ENCODE measurements at places on chromosomes 2 and 18.
A peak's percentile ranks its signal among the peaks of the same experiment; 100 is the strongest.

GRCh38 chr2:128593879-128594650, 275.4 kb upstream of the HS6ST1 start:
- DNase-seq = no peak

DNA sequence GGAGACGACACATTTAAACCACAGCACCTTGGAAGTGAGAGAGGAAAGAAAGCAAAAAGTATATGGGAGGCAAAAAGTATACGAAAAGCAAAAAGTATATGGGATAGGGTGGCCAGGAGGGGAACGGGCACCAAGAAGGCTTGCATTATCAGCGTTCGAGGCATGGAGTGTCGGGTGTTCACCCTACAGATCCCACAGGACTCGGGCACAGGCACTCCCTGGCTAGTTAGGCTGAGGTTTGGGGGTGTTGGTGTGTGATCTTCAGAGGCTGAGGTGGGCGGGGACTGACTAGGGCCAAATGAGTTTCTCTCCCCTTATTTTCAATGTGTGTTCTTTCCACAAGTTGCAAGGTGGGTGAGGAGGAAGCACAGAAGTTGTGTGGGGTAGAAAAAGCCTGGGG, 86.6 kb downstream of the EVA1A start:
- DNase-seq = no peak

DNA sequence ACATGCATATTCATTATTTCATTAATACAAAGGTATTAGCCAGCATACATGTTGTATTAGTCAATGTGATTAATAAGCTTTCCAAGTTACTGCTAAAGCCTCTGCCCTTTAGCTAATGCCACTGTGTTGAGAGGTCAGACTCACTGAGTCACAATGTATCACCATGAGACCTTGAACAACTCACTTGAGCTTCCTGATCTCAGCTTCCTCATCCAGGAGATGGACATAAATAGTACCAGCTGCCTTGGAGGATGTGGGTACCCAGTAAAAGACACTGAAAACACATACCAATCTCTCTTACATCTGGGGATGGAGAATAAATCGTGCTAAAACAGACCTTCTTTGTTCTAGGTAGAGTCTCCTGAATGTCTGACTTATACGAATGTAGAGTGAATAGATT, 224.6 kb downstream of the EPHA4 start:
- DNase-seq = no peak

- no peak for DNase-seq
Measured at GRCh38 chr2:20704886-20705285, 37.9 kb downstream of the GDF7 start.

DNA sequence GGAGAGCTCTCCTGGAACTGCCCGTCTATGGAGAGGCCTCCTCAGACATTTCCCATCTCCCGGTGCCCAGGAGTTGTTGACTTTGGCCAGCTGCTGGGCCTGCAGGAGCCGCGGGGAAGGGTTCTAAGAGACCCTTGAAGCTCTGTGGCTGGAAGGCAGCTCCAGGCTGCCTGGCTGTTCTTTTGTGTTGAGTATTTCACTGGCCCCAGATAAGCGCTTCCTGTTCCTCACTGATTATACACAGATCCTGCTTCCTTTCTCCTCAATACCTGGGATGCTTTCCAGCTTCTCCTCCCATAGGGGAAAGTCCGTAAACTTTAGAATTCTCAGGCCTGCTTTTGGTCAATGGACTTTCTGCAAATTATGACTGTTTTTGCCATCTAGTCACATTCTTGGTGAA, 57.8 kb downstream of the TGOLN2 start:
- no peak for DNase-seq

- no peak for DNase-seq
Measured at GRCh38 chr18:398935-399630, 101.4 kb downstream of the COLEC12 start.

DNA sequence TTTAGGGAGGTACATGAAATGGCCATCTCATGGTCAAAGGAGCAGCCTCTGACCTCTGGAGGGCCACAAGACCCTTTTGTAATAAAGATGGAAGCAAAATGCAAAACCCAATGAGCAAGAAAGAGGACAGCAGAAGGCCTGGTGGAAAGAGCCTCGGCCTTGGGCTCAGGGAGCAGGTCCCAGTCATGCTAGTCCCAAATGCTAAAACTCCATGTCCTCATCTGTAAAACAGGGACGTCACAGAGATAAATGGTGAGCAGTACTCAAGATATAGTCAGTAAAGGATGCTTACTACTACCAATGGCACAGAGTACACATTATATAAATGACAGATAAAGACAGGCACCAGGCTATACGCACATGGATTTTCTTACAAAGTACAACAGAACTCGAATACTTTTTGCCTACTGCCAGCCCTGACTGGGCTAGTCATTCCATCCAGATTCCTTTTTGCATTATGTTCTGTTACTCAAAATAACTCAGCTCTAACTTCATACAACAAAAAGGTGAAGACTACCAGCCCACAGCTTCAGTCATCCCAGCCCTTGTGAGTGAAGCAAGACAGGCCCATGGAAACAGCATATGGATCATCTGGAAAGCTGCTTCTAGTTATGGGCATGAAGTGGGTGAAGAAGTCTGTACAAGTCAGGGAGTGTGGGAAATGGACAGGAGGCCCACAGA, 64.9 kb upstream of the TFCP2L1 start:
- DNase-seq = no peak

DNA sequence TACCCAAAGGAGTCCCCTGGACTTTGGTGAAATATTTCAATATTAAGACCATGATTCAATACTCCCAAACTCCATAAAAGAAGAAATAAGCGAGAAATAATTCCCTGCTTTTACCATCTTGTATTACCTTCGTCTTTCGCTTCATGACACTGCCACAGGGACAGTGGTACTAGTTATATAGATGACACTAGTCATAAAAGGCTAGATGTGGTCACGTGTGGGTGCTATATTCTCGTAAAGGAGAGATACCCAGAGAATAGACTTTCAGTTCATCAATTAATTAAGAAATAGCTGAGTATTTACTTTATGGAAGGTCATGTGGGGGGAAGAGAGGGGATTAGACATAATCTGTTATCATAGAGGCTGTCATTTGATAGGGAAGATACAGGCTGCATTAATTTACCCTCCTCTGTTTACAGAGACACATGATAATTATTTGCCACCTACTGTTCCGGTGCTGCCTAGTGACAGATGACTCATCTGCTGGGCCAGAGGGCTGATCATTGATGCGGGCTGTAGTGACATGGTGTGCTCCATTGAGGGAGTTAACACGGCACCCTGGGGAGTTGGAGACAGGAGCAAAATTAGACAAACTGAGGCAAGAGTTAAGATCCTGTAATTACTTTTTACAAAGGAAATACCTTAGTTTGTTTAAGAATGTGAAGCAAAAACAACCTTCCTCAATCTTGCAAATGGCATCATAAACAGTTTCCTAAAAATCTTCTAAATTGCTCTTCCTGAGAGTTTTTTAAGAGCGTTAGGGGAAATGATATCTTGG, 78.2 kb upstream of the ITGB6 start:
- DNase-seq = no peak

- no peak for DNase-seq
Measured at GRCh38 chr2:197292619-197293018, 18.0 kb downstream of the ANKRD44 start.

DNA sequence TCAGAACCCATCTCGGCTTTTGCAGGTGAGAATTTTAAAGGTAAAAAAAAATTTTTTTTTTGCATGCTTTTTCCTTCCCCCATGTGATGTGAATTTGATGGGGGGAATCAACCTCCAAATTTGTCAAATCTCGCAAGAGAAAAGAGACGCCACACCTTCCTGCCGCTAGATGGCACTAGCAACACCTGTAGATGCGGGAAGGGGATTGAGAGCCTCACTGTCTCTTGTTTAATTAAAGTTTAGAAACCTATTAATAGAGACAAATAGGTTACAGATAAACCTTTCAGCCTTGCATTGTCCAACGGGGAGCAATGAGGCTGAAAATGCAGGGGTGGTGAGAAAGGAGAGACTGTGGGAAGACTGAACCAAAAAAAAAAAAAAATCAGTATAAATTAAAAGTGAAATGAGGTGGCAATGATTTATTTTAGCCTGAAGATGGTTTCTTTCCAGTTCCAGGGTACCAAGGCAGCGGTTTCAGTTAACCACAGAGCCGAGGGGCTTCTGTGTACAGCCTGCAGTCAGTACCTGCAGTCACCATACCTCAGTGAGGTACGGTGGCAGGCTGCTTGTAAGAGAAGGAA, 84.6 kb downstream of the NRP2 start:
- DNase-seq = peak; percentile 57

DNA sequence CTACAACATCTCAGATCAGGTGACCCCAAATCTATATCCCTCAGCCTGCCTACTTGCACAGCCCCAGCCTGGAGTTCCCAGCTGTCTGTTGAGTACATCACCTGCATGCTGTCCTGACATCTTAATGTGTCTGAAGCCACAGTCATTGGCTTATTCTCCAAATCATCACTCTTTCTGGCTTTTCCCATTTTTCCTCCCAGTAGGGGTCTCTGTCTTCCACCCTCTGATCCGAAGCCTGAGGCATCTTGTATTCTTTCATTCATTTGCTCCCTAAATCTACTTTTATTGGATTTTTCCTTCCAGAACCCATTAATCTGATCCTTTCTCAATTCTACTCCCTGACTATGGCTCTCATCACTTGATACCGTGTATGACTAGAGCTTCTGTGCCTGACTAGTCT, 332.9 kb upstream of the DCC start:
- DNase-seq = no peak

- no peak for DNase-seq
Measured at GRCh38 chr18:49123431-49123830, 172.7 kb upstream of the SMAD7 start.

DNA sequence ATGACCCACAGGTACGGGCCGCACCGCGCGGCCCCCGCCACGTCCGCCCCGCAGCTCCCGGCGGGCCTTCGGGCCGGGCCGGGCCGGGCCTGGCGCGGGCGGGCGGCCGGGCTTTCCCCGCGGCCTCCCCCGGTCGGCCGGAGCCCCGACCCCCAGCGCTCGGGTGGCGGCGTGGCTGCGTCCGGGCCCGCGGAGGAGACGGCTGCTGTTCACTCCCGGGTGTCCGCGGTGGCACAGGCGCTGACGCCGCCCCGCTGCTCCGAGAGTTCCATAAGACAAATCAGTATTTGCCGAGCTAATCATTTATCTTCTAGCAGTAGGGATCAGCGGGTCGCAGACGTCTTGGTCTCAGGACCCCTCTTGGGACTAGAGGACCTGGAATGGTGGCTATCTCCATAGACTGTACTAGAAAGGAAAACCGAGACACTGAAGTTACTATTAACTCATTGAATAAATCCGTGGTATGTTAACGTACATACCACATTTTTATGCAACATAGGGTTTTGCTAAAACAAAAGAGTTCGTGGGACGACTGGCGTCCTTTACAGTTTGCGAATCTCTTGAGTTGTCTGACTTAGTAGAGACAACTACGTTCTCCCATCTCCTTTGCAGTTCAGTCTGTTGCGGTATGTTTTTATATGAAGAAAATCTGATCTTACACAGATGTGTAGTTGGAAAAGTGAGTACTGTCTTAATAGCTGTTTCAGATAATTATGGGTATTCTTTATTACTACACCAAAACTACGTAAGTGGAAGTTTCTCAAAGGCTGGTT, 500 bp downstream of the LIMS1 start:
- peak; percentile 31 for DNase-seq

- DNase-seq = no peak
Measured at GRCh38 chr2:220708366-220708765, 863.7 kb downstream of the EPHA4 start.

DNA sequence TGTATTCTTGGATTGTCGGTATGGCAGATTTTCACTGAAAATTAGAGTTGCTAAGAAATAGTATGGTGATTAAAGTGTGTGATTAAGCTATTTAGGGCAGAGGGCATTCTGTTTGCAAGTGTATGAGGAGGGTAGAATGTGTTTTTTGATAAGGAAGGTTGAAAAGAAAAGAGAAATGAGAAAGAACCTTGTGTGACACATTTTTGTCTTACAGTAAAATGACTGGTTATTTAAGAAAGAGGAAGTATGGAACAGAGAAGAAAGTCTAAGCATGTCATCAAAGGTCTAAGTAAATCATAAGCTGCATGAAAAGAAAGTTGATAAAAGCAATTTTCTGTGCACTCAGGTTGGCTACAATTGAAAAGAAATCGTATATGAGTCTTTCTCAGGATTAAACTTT, 5.2 kb upstream of the RSAD2 start:
- DNase-seq = no peak

GRCh38 chr2:138403431-138403927, 98.1 kb upstream of the SPOPL start:
- no peak for DNase-seq

GRCh38 chr2:225137971-225138370, 95.7 kb upstream of the DOCK10 start:
- DNase-seq = no peak

DNA sequence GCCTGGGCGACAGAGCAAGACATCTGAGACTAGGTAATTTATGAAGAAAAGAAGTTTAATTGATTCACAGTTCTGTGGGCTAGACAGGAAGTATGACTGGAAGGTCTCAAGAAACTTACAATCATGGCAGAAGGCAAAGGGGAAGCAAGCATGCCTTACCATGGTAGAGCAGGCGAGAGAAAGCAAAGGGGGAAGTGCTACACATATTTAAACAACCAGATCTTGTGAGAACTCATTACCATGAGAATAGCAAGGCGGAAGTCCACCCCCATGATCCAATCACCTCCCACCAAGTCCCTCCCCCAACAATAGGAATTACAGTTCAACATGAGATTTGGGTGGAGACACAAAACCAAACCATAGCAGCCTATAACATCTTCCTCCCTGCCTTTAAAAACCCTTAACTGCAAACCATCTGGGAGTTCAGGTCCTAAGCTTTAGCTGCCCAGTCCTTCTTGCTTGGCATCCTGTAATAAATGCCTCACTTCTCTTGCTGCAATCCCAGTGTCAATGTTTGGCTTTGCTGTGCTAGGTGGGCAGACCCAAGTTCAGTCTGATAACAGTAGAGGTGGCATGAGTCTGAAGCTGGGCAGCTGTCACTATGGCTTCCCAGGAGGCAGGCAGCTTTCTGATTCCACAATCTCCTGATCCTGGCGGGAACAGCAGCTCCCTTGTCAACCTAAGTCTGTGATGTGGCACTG, 11.2 kb upstream of the SP5 start:
- no peak for DNase-seq

DNA sequence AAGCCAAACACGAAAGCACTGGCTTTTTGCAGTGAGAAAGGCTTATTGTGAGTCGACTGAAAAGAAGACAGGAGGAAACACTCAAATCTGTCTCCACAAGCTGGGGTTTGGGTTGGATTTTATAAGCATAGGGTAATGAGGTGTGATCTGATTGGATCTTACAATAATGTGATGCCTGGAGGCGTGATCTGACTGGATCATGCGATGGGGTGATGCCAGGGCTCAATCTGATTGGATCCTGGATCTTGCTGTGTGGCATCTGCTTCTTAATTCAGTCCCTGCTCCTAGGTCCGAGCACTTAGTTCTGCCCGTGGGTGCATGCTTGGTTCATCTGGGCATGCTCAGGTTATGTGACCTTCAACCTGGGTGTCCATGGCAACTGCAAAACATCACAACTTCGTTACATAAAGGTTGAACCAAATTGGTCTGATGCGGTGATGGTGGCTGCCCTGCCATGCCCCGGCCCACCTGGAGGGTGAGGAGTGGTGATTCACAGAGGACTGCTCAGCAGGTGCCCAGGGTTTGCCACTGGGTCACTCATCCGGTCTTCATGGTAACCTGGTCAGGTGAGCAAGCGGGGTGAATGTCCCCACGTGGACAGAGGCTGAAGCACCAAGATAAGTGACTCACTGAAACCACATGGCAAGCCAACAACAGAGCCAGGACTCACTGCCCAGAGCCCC, 111.0 kb downstream of the KCNF1 start:
- no peak for DNase-seq

- no peak for DNase-seq
Measured at GRCh38 chr2:45506756-45507155, 104.3 kb downstream of the SRBD1 start.

Measured in KG1 (cell line).